ENCODE measurements at places on chromosomes 4 and X.

GRCh38 chr4:83112678-83113428 lies 1.7 kb downstream of the PLAC8 start:
- peak; percentile 83 for DNase-seq

GRCh38 chrX:45660477-45660876 lies 459.8 kb upstream of the DIPK2B start:
- DNase-seq, result no peak

DNA sequence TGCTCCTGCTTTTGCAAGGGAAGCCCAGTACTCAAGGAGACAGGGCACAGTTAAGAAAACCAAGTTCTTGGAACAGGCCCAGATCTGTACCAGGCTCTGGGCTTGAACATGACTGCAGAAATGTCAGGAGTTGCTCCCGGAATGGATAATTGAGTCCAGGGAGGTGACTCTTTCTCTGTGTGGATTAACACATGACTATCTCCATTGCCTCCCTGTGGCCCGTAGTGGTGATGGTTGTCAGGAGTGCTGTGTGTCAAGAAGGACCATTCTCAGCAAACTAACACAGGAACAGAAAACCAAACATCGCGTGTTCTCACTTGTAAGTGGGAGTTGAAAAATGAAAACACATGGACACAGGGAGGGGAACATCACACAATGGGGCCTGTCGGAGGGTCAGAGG lies 39.9 kb downstream of the CCKAR start:
- no peak for DNase-seq

DNA sequence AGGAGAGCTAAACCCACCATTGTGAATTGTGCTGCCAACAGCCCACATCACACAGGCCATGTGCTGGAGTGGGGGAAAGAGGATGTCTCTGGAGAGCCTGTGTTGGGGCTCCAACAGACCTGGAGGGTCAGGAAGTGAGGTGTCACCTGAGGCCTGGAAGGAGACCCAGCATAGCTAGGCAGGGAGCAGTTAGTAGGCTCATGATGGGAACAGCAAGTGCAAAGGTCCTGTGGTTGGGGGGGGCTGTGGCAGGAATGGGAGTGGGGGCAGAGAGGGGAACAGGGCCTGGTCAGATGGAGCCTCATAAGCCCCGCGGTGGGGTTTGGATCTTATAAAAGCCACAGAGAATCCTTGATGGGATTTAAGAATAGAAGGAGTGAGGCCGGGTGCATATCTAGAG lies 35.9 kb upstream of the GPR78 start:
- DNase-seq, result no peak

GRCh38 chr4:94375364-94375763 lies 32.7 kb upstream of the HPGDS start:
- no peak for DNase-seq

DNA sequence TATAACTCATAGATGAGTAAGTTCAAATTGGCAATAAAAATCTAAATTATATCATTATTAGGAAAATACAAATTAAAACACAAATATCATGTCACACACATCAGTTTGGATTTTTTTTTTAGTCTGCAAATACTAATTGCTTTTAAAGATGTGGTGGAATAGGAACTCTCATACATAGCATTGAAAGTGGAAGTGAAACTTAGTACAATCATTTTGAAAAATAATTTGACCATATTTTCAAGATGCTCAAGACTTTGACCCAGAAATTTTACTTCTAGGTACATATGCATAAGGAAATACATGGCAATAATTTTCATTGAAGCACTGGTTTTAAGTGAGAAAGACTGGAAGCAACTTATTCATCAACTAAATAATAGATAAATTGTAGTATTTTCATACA lies 147.5 kb upstream of the SMIM31 start:
- DNase-seq, result no peak

DNA sequence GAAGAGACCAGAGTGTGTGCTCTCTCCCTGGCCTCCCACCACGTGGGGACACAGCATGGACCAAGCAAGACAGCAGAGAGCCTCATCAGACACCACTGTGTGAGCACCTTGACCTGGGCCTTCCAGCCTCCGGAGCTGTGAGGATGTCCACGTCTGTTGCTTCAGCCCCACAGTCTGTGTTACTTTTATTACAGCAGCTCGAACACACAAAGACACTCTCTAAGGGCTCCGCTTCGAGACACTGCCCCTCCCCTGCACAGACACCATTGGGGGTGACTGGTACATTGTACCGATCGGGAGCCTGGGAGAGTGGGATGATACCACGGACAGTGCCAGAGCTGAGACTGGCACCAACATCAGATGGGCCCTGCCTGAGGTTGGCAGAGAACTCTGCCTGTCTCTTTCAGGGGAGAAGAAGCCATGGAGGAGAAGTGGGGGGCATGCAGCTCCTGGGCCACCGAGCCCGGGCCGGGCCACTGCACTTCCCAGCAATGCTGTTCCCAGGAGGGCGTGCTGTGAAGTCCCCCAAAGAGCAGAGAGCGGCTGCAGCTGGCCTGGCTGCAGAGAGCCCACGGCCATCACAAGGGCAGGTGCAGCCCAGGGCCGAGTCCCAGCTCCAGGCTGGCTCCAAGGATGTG lies 48.1 kb upstream of the HMX1 start:
- DNase-seq, result no peak
